ENCODE measurements at places on chromosomes 6 and 20.

GRCh38 chr20:34420975-34421374 lies 57.9 kb downstream of the ITCH start:
- no peak for DNase-seq

DNA sequence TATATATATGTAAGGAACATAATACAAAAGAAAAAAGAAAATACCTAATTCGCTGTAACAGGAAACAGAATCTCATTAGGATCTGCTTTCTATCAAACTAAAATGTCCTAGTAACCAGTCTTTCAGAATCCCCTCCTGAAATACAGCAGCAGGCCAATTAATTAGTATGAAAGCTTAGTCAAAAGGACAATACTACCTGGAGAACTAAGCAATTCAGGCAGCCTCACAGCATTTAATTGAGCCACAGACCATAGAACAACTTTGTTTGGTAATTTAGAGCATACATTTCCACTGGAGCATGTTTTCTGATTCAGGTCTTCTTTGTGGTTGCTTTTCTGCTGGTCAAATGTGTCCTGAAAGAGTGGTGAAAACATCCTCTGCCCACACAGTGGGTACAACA lies 516.0 kb downstream of the LMBRD1 start:
- DNase-seq, result no peak

DNA sequence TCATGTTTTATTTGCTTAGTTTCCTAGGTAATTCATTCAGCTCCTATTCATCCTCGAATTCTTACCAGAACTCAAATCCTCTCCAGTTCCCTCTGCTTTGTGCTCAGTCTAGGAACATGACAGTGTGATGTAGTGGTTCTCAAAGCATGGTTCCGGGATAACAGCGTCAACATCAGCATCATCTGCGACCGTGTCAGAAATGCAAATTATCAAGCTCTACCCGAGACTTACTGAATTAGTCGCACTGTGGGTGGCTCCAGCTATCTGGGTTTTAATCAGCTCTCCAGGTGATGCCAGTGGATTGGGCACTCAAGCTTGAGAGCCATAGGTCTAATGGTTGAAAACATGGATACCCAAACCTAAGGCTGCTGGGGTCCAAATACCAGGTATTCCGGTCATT lies 7.7 kb upstream of the STK35 start:
- no peak for DNase-seq

GRCh38 chr20:38730989-38731737 lies 6.9 kb downstream of the SLC32A1 start:
- peak; percentile 90 for DNase-seq

DNA sequence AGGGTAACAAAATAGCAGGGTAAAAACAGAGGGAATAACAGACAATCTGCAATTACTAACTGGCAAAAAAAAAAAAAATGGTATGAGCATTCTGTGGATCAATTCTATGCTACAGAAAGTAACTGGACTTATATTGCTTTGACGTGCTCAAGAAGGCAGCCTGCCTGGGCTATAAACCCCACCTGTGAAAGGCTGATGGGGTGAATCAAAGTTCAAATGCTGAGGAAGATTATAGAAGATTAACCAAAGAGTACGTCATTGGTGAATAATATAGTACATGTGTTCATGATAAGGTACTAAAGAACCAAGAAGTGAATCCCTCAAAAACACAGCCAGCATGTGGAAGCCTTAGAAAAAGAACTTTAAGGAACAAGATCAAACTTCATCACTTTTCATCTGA lies 441.9 kb upstream of the PTCHD4 start:
- DNase-seq, result no peak

DNA sequence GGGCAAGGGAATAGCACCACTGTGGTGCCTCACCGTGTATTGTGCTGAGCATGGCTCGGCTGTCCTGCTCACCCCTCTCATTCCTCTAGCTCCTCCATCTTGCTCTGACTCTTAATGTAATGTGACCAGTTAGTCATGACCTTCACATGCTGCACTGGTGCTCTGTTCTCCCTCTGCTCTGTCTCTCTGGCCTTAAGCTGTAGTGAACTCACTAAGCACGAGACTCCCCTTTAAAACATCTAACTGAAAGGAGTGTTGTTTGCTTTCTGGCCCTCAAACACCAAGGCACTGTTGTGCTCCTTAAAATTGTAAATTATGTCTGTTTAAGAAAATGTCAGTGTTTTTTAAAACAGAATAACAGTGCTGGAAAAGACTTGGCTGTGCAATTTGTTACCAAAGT lies 140.4 kb downstream of the HDGFL1 start:
- no peak for DNase-seq

GRCh38 chr20:34397096-34397495 lies 34.0 kb downstream of the ITCH start:
- no peak for DNase-seq

- DNase-seq, result no peak
Observed at GRCh38 chr20:19887556-19888268, 129.4 kb upstream of the NAA20 start.

Measured in activated CD4-positive, alpha-beta T cell treated with anti-CD3 and anti-CD28 coated beads, Interleukin-2, amount 50 U/mL, for 48 hours (primary cell).